ENCODE measurements at places on chromosomes 16 and 17.

DNA sequence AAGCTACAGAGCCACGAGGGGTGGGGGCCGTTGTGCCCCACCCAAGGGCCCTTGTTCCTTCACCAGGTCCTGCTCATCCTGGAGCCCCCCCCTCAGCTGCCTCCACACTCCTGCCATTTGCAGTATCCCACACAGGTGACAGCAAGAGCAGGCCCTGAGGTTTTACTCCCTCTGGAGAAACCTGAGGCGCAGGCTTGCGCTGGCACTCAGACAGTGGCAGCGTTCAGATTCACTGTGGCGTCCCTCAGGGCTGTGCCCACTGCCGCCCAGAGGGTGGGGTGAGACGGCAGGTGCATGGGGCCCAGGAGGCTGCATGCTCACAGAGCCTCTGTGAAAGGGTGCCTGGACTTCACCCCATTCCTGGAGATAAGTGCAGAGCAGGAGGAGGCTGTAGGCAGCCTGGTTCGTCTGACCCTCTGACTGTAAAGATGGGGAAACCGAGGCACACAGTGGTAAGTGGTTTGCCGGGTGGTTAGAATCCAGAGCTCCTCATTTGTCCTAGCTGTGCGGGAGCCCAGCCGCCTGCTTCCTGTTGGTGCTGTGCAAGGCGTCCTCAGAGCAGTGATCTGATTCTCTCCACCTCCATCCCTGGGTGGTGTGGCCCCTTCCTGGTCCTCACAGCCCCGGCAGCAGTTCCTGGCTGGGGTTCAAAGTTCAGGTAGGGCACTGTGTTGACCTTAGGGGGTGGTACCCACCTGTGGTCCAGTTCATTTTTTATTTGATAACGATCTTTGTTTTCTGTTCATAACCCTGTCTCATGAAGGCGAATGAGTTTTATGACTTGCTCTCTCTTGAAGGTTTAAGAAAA, 1.6 kb downstream of the SPIRE2 start:
- H3K27ac ChIP-seq = no peak overlapping the region
- no peak overlapping the region for H3K4me3 ChIP-seq
- no peaks in the 10 kb centered on the region for H3K36me3 ChIP-seq
- H3K27me3 ChIP-seq = no peaks in the 10 kb centered on the region
- H3K4me1 ChIP-seq = peaks cover 3% of the 10 kb centered on the region

- no peak overlapping the region for H3K27ac ChIP-seq
- H3K27me3 ChIP-seq = no peaks in the 10 kb centered on the region
- H3K4me3 ChIP-seq = no peak overlapping the region
- H3K4me1 ChIP-seq = peaks cover 12% of the 10 kb centered on the region
Measured at GRCh38 chr17:50176559-50177357, 11.0 kb downstream of the SGCA start.

DNA sequence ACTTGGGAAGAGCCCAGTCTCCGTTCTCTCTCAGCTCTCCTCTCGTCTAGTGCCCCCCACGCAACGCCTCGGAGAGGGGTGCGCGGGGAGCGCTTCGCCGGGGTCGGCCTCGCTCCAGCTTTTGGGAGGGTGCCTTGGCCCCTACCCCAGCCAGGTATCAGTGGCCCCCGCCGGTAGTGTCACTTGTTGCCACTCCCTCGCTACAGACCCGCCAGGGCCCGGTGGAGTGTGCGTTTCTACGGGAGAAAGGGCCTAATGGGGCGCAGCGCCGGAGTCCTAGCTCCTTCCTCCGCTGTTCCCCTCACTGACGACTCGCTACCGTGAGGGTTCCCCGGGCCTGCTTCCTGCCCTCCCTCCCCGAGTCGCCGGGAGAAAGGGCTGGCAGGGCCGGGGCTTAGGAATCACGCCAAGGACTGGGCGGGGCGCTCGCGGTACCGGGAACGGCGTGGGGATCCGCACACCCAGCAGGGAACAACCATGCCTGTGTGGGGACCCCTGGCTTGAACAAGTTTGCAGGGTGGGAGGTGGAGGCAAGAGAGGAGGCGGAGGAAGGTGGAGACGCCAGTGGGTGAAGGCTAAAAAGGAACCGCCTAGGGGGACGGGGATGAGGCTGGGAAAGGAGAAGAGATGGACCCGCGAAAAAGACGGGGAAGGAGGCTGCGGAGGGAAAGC, 997 bp upstream of the CDH11 start:
- DNase-seq = peak; percentile 79
- peaks cover 4% of the 10 kb centered on the region for H3K4me1 ChIP-seq
- H3K4me3 ChIP-seq = peak overlapping the region; percentile 57

GRCh38 chr17:39243155-39243554, 17.4 kb upstream of the STAC2 start:
- H3K27me3 ChIP-seq = no peaks in the 10 kb centered on the region
- no peak for DNase-seq
- H3K27ac ChIP-seq = no peak overlapping the region
- no peaks in the 10 kb centered on the region for H3K36me3 ChIP-seq
